ENCODE measurements at places on chromosomes 3 and 15. TPM values are rescaled to one million over a fixed set of nuclear protein-coding genes. Genes with fewer than 3 reads are reported as not detected.

- peak; percentile 45 for DNase-seq
Observed at GRCh38 chr3:104392327-104392726, 974.4 kb upstream of the ALCAM start.

DNA sequence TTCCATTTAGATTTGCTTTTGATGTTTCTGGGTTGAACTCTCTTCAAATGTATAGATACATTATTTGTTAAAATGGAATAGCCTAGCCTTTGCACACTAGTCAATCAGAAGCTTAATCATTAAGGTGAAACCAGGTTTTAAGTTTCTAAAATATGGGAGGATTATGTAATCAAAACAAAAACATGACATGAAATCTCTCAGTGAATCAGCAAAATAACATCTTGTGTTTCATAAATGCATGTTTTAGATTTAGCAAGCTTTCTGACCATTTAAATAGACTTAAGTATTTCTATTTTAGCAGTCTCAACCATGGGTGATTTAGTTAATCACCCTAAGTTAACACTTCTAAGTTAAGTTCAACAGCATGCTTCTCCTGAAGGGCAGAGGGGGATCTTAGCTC lies 11.3 kb downstream of the GTF2E1 start:
- no peak for DNase-seq

GRCh38 chr3:172396400-172396799 lies 51.9 kb downstream of the GHSR start:
- no peak for DNase-seq

EAF2 gene
- total RNA-seq, result 0.86 TPM

DNA sequence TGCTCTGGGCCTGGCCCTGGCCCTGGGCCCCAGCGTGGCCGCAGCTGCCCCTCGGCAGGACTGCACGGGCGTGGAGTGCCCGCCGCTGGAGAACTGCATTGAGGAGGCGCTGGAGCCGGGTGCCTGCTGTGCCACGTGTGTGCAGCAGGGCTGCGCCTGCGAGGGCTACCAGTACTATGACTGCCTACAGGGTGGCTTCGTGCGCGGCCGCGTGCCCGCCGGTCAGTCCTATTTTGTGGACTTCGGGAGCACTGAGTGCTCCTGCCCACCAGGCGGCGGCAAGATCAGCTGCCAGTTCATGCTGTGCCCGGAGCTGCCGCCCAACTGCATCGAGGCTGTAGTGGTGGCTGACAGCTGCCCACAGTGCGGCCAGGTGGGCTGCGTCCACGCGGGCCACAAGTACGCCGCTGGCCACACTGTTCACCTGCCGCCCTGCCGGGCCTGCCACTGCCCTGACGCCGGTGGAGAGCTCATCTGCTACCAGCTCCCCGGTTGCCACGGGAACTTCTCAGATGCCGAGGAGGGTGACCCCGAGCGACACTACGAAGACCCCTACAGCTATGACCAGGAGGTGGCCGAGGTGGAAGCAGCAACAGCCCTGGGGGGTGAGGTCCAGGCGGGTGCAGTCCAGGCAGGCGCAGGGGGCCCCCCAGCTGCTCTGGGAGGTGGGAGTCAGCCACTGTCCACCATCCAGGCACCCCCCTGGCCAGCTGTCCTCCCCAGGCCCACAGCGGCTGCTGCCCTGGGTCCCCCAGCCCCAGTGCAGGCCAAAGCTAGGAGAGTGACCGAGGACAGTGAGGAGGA lies 21.7 kb downstream of the FBLN2 start:
- DNase-seq, result no peak

DNA sequence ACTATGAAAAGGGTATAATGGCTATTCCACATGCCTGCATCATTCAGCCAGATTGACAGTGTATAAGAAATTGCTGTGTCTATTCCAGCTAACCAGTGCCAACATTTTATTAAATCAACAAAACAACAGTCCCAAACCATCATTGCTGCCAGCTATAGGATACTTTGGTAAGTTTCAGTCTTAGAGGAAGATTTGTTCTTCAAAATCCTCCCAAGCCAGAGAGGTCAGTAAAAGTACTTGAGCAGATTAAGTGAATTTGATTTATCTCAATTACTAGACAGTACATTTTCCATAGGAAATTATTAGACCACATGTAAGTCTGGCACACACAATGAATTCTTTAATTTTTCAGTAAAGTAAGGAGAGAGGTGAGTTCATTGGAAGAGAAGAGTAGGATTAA lies 50.7 kb downstream of the TFG start:
- DNase-seq, result no peak

DNA sequence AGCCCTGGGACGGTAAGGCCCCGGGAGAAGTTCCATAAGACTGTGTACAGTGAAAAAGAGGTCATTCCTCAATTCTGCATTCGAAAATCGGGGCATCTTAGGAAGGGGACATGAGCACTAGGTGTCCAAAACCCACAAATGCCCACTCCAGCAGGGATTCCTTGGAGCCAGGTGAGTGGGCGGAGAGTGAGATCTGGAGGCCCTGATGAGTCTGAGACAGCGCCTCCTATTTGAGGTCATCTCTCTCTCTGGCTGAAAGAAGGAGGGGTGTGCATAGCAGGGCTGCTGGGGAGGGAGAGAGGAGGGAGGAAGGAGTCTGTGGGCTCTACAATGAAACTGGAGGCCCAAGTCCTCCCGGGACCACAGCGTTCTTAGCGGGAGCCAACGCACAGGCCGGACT lies 38.1 kb upstream of the LACTB start:
- no peak for DNase-seq

NPAP1 gene
- not detected for total RNA-seq

DNA sequence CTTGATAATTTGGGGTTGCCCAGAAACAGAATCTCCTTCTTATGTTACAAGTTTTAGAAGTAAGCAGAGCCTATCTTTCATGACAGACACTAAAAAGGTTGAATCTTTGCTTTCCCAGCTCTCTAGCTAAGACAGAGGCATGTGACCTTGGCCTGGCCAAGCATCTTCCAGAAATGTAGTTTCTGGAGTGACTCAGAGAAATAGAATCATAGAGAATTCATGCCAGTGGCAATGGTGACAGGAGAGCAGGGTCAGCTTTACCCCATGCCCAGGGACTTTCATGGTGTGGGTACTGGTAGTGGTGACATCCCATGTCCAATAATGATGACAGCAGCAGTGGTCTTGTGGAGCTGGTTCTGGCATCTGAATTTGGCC lies 4.0 kb upstream of the PARP6 start:
- DNase-seq, result no peak

CD96 gene
- not detected for total RNA-seq

DNA sequence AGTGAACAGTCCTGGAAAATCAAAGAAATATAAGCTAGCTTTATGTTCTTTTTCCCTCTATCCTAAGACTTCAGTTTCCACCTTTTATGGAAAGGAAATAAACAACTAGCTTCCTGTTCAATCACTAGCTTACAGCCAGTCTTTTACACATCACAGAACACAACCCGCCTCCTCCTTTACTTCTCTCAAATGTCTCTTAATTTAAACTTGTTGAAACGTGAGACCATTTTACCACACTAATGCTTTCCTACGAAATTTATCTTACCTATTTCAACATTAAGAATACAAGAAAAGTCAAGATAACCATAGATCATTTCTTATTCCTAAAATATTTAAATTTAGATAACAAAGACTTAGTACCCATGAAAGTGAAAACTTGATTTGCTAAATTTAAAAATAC lies 6.2 kb downstream of the PRTG start:
- DNase-seq, result no peak

DNA sequence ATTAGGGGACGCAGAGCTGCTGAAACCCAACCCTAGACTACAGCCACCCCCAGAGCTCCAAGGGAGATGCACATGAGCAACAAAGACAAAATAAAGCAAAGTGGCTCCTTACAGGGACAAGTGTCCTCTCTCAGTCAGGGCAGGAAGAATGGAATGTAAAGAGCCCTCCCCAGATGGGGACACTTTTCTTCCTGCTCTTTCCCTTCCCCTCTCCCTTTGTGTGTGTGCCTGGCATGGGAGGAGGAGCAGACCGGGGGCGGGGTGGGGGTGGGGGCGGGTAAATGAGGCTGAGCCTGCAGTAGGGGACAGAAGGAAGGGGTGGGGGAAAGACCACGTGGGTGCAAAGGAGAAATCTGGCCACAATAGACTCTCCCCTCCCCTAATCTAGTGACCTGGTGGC lies 37.4 kb downstream of the ACAA1 start:
- no peak for DNase-seq

DNA sequence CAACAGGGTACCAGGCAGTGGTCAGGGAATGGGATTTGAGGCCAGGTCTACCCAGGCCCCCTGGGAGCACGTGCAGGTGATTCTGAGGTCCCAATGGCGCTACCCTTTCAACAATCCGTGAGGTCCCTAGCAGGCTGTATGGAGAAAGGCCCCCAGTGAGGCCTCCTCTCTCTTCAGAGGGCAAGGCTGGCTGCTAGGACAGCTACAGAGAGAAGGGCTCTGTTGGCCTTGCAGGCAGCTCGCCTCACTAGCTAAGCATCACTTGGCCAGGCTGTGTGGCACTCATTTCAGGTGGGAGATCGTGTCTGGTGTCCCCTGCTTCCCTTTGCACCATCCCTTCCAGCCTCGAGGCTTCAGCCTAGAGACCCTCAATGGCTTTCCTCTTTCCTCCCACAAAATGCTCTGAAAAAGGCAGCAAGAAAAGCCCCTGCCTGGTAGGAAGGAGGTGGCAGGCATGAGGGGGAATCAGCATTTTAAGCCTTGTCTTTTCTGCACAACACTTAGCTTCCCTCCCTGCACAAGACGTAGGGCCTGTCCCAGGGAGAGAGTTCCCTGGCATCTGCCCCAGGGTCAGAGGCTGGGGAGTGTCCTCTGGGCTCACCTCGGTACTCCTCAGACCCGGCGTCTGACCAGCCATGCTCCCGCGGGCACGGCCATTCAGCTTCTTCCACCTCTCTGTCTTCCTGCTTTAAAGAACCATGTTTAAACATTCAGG lies 111.8 kb downstream of the ASB7 start:
- no peak for DNase-seq

GRCh38 chr15:66233487-66234415 lies 19.8 kb downstream of the MEGF11 start:
- no peak for DNase-seq
